Activated naive CD4-positive, alpha-beta T cell treated with anti-CD3 and anti-CD28 coated beads, Interleukin-2, amount 10 ng/mL, durations not matched to agents 7 days and 5 days (primary cell): ENCODE measurements at places on chromosomes 5 and 9.

DNA sequence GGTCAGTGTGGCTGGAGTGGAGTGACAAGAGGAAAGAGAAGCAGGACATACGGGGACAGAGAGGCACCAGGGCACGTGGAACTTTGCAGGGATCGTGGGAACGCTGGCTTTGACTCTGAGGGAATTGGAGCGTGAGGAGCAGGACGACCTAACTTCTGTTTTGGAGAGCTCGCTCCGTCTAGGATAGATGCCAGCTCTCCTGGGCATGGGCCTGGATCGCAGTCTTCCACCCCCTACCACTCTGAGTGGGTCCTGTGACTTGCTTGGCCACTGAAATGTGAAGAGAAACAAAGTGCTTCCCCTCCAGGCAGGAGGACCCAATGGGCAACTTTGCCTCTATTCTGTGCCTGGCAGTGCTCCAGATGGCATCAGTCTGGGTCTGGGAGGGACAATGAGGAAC lies 8.7 kb upstream of the SH3PXD2B start:
- H3K27me3 ChIP-seq, result peaks cover 17% of the 10 kb centered on the region
- H3K4me3 ChIP-seq, result no peak overlapping the region
- H3K36me3 ChIP-seq, result no peaks in the 10 kb centered on the region
- H3K27ac ChIP-seq, result no peak overlapping the region

- no peaks in the 10 kb centered on the region for H3K36me3 ChIP-seq
- no peak for DNase-seq
- no peaks in the 10 kb centered on the region for H3K4me1 ChIP-seq
- no peak overlapping the region for H3K27ac ChIP-seq
Measured at GRCh38 chr9:93194641-93195040, 10.7 kb downstream of the WNK2 start.

GRCh38 chr9:32218100-32218767 lies 166.2 kb upstream of the ACO1 start:
- no peak overlapping the region for H3K27ac ChIP-seq
- no peaks in the 10 kb centered on the region for H3K36me3 ChIP-seq
- DNase-seq, result no peak
- no peaks in the 10 kb centered on the region for H3K4me1 ChIP-seq

GRCh38 chr9:126336736-126337325 lies 10.2 kb downstream of the MVB12B start:
- H3K4me3 ChIP-seq, result no peak overlapping the region
- no peak for DNase-seq
- H3K4me1 ChIP-seq, result peaks cover 2% of the 10 kb centered on the region
- H3K27me3 ChIP-seq, result peaks cover 5% of the 10 kb centered on the region
- H3K36me3 ChIP-seq, result no peaks in the 10 kb centered on the region

DNA sequence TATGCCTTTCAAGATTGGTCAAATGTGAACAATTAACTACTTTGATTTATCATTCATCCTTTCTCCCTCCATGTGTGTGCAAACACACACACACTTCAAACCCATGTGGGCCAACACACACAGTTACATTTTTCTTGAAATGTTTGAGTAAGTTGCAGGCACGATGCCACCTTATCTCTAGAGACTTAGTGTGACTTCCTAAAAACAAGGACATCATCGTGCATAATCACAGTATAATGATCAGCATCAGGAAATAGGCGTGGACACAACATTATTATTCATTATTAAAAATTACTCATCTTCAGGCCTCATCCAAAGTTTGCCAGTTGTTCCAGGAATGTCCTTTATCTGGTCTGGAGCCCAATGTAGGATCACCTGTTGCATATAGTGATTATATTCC lies 209.5 kb downstream of the GNA14 start:
- no peak overlapping the region for H3K27ac ChIP-seq
- no peak for DNase-seq
- peaks cover 3% of the 10 kb centered on the region for H3K27me3 ChIP-seq
- peaks cover 3% of the 10 kb centered on the region for H3K4me1 ChIP-seq
- H3K36me3 ChIP-seq, result no peaks in the 10 kb centered on the region
- H3K4me3 ChIP-seq, result no peak overlapping the region

- no peak overlapping the region for H3K27ac ChIP-seq
- H3K4me3 ChIP-seq, result no peak overlapping the region
- no peak for DNase-seq
- no peaks in the 10 kb centered on the region for H3K4me1 ChIP-seq
- H3K27me3 ChIP-seq, result no peaks in the 10 kb centered on the region
Measured at GRCh38 chr5:99644822-99645221, 716.0 kb upstream of the CHD1 start.

DNA sequence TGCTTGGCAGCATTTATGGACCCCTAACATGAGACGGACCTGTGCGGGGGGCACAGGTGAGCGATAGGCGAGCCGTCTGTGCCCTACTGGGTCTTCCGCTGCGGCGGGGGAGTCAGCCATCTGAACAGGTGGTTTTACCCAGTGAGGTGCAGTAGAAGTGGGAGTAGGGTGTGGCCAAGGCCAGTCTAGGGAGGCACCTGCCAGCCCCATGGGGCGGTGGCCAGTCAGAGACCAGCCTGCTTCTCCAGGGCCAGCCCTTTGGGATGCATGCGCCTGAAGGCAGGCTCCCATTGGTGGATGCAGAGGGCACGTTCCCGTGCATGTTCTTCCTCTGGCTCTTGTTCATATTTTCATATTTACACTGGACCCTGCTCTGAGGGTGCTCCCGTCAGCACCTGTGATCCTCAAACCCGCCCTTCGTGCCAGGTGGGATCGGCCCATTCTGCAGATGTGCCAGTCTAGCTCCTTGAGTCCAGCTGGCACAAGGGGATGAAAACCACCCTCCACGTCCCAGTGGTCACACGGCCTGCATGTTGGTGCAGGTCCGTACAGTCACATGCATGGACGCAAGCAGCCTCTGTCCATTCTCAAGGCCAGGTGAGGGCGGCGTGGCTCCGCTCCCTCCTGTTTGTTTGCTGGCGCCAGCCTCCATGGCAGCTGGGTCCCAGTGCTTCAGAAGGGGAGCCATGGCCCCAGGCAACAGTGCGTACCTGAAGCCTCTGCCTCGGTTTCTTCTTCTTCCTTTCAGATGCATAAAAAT lies 9.0 kb downstream of the COL5A1 start:
- H3K4me3 ChIP-seq, result no peak overlapping the region
- H3K27me3 ChIP-seq, result peaks cover 5% of the 10 kb centered on the region
- no peak for DNase-seq
- H3K36me3 ChIP-seq, result no peaks in the 10 kb centered on the region

DNA sequence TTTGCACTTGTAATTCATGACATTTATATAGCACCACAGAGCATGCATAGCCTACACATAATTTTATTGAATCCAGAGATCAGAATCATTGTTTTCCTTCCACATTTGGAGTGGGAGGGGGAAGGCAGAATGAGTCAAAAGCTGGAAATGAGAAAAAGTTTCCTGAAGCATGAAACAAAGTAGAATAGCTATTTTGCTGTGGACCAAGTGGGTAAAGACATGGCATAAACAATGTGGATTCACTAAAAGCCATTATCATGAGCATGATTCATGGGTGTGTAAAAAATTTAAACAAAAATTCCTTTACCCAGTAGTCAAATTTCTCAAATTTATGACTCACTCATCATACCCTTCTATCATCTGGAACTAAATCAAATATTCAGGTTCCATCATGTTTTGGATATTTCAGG lies 97.9 kb downstream of the YIPF5 start:
- no peak overlapping the region for H3K4me3 ChIP-seq
- H3K27me3 ChIP-seq, result no peaks in the 10 kb centered on the region
- H3K4me1 ChIP-seq, result no peaks in the 10 kb centered on the region
- DNase-seq, result no peak
